Activated naive CD4-positive, alpha-beta T cell (primary cell): ENCODE measurements at places on chromosomes 11 and 22.
A peak's percentile ranks its signal among the peaks of the same experiment; 100 is the strongest.

DNA sequence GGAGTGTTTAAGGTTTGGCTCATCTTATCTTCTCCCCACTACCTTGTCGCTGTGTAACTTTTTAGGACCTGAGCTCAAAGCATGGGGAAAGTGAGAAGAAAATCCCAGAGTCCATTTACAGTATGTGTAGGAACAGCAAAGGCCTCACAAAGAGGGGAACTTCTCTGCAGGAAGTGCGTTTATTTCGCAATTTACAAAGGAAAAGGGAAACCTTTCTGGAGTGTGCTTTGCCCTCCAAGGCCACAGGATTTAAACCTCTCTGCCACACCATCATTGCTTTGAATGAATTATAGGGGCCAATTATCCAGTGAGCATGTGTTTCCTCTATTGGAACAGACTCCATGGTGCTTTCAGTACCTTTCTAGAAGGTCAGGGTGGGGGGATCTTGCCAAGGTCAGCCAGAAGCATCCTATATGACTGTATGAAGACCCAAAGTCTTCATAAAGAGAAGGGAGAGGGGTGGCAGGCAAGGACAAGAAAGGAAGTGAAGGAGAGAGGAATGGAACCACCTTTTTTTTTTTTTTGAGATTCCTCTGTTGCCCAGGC lies 68.1 kb upstream of the LMO2 start:
- DNase-seq, result no peak

DNA sequence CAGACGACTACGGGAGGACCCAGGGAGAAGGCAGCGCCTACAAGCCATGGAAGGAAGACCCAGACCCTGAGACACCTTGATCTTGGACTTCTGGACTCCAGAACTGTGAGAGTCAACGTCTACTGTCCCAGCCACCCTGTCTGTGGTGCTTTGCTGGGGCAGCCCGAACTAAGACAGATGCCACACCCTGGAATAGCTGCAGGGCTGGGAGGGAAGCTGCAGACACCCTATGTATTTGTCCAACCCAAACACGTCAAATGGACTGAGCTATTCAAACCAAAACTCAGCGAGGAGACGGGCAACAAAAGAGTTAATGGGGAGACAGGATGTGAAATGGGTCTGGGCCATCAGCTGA lies 169.3 kb downstream of the CTTN start:
- DNase-seq, result no peak

DNA sequence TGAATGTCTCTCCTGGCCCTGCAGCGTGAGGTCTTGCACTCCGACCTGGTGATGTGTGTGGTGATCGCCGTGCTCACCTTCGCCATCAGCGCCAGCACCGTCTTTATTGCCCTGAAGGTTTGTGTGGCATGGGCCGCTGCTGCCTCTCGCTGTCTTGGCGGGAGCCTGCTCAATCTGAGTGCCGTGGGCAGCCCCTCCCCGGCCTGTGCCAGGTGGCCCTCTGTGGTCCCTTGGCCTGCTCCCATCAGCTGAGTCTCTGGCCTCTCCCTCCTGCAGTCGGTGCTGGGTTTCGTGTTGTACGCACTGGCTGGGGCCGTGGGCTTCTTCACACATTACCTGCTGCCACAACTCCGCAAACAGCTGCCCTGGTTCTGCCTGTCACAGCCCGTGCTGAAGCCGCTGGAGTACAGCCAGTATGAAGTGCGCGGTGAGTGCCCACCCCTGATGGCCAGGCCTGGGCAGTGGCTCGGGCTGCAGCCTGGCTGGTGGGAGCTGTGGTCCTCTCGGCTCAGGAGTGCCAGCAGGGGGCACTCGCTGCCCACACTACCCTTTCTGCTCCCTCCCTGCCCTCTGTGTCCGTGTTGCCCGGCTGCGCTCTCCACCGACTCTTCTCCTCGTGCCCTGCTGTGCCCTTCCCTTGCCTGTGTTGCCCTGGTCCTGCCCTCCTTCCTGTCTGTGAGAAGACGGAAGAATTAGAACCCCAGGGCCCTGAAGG lies 10.2 kb downstream of the PCNX3 start:
- DNase-seq, result peak; percentile 49

GRCh38 chr11:76152086-76152681 lies 54.1 kb downstream of the WNT11 start:
- DNase-seq, result peak; percentile 64

DNA sequence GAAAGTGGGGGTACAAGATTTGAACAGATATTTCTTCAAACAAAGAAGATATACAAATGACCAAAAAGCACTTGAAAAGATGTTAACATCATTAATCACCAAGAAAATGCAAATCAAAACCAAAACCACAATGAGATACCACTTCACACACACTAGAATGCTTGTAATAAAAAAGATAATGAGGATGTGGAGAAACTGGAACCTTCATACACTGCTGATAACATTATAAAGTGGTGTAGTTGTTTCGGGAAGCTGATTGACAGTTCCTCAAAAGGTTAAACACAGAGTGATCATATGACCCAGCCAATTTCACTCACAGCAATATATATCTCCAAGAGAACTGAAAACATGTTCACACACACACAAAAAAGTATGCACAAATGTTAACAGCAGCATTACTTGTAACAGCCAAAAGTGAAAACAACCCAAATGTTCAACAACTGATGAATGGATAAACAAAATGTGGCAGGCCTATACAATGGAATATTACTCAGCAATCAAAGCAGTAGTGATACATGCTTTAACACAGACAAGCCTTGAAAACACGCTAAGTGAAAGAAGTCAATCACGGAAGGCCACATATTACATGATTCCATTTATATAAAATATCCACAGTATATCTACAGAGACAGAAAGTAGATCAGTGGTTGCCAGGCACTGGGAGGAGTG lies 15.1 kb downstream of the PITPNB start:
- DNase-seq, result no peak

- no peak for DNase-seq
These were observed 51.2 kb upstream of the ARHGAP20 start for GRCh38 chr11:110763249-110764011.

DNA sequence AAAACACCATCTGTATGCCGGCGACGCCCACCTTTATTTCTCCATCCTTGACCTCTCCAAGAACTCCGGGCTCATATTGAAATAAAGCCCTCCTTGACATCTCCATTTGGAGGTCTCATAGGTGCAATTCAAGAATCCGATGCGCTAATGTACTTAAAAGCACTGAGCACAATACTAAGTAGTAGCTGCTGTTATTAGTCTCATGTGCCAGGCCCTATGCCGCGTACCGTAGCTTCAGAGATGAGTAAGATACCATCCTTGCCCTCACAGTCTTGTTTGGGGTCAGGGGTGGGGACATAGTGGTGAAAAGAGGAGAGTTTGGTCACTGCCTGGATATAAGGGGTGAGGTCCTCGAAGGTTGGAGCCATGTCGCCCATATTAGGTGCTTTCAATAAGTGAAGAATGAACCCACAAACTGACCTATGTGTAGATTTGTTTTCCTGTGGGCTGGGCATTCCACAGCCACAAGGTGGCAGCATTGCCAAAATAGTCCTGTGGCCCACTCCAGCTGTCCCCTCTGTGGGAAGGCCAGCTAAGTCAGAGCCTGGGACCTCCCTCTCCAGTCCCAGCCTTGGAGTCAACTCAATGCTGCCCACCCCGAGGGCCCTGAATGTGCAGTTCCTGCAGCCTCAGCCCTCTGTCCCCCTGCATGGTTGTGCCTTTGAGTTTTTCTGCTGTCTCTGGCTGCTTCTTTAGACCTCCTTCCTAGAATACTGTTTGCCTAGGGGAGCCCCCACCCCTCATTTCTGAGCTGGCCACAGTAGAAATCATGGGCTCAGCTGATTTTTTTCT lies 6.5 kb downstream of the DCPS start:
- DNase-seq, result peak; percentile 24

GRCh38 chr11:46380340-46381047 lies 975 bp upstream of the MDK start:
- DNase-seq, result no peak

DNA sequence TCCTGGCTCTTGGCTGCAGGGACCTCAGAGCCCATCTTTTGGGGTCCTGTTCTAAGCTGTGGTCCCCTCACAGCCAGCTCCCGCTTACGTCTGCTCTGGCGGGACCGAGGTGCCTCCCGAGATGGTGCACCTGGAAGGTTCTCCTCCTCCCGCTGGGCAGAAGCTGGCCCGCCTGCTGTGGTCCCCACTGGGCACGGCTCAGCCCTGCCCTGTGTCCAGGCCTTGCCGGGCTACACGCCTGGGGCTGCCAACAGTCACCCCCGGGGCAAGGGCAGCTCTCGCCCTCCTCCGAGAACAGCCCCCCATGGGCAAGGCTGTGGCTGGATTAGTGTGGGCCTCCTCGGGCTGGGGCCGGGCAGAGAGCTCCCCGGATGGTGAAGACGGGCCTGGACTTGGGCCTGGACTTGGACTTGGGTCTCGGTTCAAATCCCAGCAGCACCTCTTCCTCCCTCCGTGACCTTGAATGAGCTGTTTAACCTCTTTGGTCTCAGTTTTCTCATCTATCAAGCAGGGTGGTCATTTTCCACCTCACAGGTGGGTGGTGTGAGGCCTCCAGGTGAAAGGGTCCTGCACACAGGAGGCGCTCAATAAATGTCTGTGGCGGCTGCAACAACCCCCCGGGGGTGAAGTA lies 998 bp downstream of the BAIAP2L2 start:
- DNase-seq, result no peak

GRCh38 chr11:2533587-2534133 lies 88.9 kb downstream of the KCNQ1 start:
- no peak for DNase-seq

DNA sequence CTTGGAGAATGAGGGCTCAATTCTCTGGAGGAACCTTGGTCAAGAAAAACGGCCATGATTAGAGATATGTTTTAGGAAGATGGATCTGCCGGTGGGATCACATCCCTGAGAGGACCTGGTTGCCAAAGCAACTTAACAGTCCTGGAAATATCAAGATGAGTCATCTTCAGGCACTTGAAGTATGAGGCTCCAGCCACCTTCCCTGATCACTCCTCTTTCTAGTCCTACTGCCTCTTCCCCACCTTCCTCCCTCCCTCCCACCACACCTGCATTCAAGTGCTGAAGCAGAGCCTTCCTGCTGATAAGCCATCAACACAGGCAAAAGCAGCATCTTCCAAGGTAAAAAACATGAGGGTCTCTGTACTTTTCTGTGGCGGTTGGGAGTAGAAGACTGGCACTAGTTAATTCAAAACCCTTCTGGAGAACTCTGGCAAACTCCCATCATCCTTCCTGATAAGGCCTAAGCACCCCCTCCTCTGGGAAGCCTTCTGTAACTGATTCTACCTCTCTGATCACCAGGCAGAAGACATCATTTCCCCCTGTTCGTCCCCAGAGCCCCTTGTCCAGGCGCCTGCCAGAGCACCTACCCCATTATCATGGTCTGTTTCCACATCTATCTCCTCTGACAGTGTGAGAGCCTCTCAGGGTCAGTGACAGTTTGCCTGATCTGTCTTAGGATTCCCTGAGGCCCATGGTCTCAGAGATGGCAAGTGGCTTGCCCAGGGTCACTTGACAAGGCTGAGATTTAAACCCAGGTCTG lies 79.8 kb downstream of the CLPB start:
- no peak for DNase-seq

GRCh38 chr11:69229511-69229910 lies 64.4 kb upstream of the MYEOV start:
- DNase-seq, result no peak

- DNase-seq, result no peak
These were observed 113.6 kb downstream of the DYNC2H1 start for GRCh38 chr11:103222806-103223205.

DNA sequence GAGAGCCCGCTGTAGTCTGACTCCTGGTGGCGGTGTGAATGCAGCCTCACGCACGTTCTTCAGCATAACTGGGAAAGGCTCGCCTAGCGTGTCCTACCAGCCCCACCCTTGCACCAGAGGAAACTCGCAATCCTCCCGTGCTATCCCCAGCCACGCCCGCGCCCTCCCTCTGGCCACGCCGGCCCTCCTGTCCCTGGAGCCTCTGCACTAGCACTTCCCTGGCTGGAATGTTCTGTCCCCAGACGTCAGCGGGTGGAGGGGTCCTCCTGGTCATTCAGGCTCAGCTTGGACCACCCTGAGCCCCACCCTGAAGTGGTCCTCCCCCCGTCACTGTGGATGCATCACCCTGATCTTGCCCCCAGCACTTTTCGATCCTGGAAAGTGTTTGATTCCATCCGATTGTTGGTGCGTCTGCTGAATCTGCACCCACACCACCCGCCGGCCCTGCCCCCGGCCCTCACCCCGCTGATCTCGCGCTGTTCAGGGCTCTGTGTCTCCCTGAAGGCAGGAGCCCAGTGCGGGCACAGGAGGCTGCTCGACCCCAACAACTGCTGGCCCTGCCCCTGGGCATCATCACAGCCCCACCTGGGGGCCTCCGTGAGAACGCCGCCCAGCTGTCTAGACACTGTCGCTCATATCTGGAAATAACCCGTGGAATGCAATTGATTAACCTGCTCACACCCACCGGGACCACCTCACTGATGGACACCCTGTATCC lies 437.0 kb downstream of the TBC1D22A start:
- no peak for DNase-seq

DNA sequence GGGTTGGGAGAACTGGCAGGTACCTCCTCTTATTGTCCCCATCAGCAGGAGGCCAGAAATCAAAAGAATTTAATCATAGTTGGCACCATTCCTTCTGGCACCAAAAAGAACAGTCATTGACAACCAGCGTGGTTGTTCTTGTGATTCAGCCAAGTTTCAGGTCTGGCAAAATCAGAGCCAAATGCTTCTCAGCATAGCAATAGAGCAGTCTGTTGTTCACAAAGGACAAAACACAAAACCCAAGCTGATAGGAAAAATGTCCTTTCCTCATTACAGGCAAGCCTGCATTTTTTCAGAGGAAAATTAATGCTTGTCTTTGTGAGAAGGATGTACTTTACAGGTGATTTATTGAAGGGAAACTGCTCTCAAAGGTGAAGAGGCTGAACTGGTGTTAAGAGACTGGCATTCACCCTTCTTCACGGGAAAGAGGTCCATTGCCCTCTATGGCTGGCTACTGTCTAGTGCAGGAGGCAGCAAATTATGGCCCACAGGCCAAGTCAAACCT lies 241.8 kb upstream of the ARHGAP42 start:
- no peak for DNase-seq

DNA sequence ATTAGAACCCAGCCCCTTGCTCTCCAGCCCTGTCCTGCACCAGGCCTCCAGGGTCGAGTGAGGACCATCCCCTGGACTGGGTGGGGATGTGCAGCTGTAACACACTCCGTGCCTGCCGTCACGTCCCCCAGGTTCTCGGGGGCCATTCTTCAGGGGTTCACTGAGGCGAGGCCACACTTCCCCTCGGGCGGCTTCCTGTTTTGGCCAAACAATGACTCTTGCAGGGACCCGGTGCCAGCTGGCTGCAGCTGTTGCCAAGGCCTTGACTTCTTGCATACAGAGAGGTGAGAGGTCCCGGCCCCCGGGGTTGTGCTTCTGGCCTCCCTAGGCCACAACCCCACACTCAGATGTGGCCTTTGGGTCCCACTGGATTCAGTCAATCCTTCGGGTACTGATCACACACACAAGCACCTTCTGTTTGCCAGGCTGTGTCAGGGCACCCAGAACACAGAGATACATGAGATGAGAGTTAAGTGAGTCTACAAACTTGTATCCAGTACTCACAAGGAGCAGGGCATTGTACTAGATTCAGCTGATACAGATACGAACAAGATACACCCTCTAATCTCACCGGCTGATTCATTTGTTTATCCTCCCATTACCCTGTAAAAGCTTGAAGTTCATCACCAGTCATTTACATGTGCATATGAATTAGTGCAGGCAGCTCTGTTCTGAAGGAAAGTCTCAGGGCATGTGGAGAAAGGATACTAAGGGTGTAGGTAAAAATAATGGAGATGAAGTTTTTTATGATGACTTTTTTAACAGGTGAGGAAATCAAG lies 32.9 kb downstream of the LRRC32 start:
- DNase-seq, result no peak
